ENCODE measurements at places on chromosomes 11 and 22.

DNA sequence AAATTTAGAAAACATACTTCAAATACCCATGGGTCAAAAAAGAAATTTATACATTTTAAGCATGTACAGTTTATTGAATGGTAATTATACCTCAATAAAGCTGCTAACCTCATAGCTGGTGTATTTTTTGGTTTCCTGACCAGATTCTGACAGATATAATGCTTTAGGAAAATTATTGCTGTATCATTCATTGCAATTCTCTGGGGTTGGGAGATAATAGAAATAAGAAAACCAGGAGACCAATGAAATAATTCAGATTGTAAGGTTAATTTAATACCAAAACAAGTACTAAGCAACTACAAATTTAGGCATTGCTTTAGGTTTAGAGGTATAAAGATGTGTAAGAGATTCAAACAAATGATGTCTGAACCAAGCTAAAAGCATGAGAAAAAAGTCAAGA is 120.1 kb downstream of the ENTHD1 start:
- no peak for DNase-seq

DNA sequence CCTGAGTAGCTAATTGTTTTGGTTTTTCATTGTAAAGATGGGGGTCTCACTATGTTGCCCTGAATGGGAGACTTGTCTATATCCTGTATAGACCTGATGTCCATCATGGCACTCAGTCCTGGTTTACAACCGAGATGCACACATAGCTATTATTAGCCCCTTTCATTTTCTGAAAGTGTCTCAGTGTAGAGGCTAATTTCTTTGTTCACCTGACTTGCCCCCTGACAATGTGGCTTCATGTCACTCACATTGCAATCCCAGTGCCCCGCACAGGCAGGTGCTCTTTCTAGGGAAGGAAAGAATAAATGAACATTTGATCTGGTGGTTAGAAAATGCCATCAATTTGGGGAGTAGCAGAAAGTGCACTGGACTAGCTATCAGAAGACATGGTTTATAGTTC is 13.1 kb upstream of the KDM2A start:
- no peak for DNase-seq

- no peak for DNase-seq
Measured at GRCh38 chr11:12618743-12619540, 55.3 kb upstream of the TEAD1 start.

- no peak for DNase-seq
Measured at GRCh38 chr22:43241699-43242386, 54.9 kb upstream of the TTLL12 start.

- DNase-seq: peak; percentile 83
Measured at GRCh38 chr22:29205594-29206371, at the start of gene EMID1. Gene EMID1, plus strand, starts transcription at chr22:29205896. Its CDS starts 143 bp downstream, at chr22:29206039.

DNA sequence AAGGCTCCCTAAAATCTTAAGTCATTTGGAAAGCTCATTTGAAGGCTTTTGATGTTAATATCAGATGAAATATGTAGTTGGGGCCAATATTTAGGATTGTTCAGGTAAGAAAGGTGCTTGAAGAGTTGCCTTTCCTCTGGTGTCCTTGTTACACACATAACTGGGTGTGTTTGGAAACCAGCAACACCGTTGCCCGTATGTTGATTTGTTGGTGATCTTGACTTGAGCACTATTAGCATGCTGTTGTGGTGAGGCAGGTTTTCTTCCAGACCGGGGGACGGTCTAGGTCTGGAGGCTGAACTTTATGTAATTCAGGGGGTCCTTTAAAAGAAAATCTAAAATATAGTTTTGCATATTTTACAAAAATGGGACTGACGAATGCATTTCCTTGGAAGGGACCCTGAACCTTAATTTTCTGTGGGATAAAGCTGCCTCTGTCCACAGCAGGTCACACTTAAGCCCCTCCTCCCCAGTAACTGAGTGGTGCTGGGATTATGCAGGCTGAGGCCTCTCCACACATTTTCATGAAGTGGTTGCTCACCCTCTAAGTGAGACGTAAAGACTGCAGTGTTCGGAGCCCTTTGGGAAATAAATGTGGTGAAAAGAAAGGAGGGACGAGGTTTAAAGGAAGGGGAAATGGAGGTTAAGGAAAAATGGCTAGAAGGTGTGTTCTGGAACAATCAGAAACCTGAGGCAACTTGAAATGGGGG is 1.8 kb downstream of the YWHAH start:
- no peak for DNase-seq

DNA sequence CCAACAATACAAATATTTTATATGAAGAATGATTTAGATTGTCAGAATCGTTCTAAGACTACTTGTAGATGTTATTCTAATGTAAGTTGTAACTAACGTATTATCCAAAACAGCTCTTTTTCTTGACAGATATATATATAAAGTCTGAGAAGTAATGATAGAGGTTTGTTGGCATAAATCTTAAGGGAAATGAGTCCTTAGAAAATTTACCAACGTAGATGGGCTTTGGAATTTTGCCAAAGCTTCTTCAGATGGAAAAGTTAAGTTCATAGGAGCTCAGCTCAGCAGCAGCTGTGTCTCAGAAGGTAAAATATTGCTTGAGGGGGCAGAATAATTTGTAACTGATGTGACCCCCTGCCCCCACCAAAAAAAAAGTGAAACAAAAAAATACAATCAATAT is 66.7 kb downstream of the BID start:
- DNase-seq: no peak

DNA sequence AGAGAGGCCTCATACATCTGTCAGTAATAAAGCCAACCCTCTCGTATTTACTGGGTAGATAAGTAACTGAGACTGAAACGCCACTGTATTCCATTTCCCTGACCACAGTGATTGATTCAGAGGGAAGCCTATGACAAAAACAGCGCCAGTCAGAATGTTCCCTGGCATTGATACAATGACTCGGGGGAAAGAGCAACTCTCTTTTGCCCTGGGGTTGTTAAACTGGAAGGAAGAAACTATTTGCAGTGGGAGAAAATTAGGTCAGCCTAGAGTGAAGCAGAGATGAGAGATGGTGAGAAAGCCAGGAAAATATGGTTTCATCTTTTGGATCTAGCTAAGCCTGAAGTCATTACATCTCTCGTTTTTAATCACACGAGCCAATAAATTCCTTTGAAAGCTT is 48.6 kb upstream of the RBFOX2 start:
- no peak for DNase-seq

Data from right kidney (tissue), 9 donors.